Activated CD4-positive, alpha-beta memory T cell treated with anti-CD3 and anti-CD28 coated beads for 36 hours (primary cell): ENCODE measurements at places on chromosomes 5 and 9. TPM values are rescaled to one million over a fixed set of nuclear protein-coding genes. Genes with fewer than 3 reads are reported as not detected.

Gene GPR21
- total RNA-seq, result 0.31 TPM

Gene DMRT2
- total RNA-seq, result 0.24 TPM

Gene CLIC3
- 0.43 TPM for total RNA-seq

Gene IL12B
- not detected for total RNA-seq

Gene DOCK2
- total RNA-seq, result 205 TPM

Gene SMARCA2
- 100 TPM for total RNA-seq

Gene NRG2
- total RNA-seq, result not detected

Gene C9orf57
- total RNA-seq, result not detected

Gene GABRA1
- total RNA-seq, result not detected

Gene SPINK6
- total RNA-seq, result not detected

Gene FST
- total RNA-seq, result 0.36 TPM

Gene TPPP
- total RNA-seq, result 0.55 TPM

Gene FBXL7
- not detected for total RNA-seq

Gene GADD45G
- 5.7 TPM for total RNA-seq

Gene TMC1
- not detected for total RNA-seq

Gene REEP2
- total RNA-seq, result 6.1 TPM

Gene BRINP1
- not detected for total RNA-seq

Gene CDO1
- total RNA-seq, result 0.34 TPM

Gene TYRP1
- not detected for total RNA-seq

Gene LCN1
- total RNA-seq, result not detected

Gene SVEP1
- total RNA-seq, result not detected

Gene DPYSL3
- total RNA-seq, result not detected

Gene LRRC19
- total RNA-seq, result not detected

Gene SLC36A2
- total RNA-seq, result not detected

Gene IFNA2
- not detected for total RNA-seq

Gene RNF183
- total RNA-seq, result 0.36 TPM

Gene F12
- 5.9 TPM for total RNA-seq
